Kidney glomerular epithelial cell (primary cell): ENCODE measurements at places on chromosomes 12 and 14.

- DNase-seq: no peak
Measured at GRCh38 chr12:119319638-119320037, 14.9 kb upstream of the CCDC60 start.

DNA sequence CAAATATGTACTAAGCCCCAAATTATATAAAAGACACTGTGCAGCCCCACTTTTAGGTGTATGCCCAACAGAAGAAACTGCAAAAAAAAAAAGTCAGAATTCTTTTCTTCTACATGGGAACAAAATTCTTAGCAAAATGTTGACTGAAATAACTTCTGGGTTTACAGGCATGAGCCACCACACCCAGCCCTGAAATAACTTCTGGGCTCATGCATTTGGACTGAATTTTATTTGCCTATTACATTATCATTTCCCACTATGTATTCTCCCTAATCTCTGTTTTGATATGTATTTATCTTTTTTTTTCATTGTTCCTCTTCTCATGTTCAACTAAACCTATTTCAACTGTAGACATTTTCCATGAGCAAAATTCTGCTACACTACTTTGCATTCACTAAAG lies 169.2 kb downstream of the GRIN2B start:
- no peak for DNase-seq

DNA sequence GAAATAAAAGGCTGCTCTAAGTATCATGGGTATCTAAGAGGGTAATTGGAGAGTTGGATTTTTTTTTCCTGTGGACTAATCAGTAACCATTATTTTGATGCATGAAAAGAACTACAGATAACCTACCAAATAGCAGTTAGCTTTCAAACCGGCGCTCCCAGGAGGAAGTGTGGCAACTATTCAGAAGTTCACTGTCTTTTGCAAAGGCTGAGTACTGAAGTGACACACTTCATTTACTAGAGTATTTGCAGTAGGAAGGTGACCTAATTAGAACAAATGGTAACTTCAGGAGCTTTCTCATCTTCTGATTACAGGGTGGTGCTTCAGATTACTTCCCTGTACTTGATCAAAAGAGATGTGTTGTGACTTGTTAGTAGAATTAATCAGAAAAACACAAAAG lies 87.7 kb downstream of the PELI2 start:
- DNase-seq: peak; percentile 11

DNA sequence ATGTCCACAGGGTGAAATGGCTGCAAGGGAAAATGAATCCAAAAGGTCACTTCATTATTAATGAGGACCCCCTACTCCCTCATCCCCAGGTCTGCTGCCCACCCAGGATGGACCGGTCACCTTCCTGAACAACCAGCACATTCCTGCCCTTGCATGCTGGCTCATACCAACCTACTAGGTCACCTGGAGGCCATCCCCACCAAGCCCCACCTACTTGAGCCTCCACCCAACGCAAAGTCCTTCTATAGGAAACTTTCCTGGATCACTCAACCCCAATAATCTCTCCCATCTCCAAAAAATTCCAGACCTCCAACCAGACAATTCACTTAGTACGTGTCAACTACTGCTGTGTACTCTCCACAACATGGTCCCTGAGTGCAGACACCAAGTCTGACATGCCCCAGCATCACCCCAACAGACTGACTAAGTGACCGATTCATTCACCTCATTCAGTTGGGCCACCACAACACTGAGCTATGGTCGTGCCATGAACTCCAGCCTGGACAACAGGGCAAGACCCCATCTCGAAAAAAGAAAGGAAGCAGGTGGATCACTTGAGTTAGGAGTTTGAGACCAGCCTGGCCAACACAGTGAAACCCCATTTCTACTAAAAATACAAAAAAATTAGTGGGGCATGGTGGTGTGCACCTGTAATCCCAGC lies 18.1 kb downstream of the CLMN start:
- DNase-seq: no peak

GRCh38 chr14:28879573-28879996 lies 113.0 kb downstream of the FOXG1 start:
- no peak for DNase-seq

DNA sequence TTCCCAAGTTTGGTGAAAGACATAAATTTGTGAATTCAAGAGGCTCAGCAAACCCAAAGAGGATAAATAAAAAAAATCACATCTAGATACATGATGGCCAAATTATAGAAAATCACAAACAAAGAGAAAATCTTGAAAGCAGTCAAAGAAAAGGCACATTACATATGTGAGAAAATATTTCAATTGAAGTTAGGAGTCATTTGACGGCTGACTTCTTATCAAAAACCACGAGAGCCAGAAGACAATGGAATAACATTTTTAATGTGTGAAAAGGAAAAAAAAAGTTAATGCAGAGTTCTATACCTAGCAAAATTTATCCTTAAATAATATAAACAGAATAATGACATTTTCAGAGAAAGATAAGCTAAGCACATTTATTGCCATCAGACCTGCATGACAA lies 307.0 kb downstream of the C12orf75 start:
- no peak for DNase-seq

DNA sequence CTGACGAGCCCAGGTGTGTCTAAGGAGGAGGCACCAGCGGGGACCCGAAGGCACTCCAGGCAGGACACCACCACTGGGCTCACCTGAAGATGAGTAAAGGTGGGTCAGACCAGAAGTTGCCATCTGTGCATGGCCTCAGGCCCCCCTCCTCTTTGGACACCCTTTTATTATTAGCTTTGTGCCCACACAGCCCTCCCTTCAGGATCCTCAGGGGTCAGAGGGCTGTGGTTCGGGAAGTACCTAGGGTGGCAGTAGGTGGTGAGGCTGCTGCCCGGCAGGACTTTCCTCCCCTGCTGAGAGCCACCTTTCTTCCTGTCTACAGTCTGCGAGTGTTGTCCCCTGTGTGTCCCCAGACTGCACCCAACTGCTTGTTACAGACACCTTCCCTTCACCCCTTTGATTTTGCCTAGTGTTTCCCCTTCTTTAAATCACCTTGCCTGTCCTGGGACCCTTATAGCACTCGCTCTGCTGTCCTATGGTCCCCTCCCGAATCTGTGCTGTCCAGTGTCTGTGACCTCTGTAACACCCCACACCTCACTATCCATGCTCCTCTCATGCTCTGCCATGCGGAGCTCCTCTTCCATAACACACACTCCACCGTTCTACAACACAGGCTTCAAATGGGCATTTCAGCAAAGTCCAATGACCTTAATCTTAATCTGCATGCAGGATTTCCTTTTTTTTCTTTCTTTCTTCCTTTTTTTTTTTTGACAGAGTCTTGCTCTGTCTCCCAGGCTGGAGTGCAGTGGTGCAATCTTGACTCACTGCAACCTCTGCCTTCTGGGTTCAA lies 25.7 kb downstream of the SOAT2 start:
- DNase-seq: no peak

- DNase-seq: no peak
Measured at GRCh38 chr14:56185992-56186391, 67.8 kb downstream of the PELI2 start.

DNA sequence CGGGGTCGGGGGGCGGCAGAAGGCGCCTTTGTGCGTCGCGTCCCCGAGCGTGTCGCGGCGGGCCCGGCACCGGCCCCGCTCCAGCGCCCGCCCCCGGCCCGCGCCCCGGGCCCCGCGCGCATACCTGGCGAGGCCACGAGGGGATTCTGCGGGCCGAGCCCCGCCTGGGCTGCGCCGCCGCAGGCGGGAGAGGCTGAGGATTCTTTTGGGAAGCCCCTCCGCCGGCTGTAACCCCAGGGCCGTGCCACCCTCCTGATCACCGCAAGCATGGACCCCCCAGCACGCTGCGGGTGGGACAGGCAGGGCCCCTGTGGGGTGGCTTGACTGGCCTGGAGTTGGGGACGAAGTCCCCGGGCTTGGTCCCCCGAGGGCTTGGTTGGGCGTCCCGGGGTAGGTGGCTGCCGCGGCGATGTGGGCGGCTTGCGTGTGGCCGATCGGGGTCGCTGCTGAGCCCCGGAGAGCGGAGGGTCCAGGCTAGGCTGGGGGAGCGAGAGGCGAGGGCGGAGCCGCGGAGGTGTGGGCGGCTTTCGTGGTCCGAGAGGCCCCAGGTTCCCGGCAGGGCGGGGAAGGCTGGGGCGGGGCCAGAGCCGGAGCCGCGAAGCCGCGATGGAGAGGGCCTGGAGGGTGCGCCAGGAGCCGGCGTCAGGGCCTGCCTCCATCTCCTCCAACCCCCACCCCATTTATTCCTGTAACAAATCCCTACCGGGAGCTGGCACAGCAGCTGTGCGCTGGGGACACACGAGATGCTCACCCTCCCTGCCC lies 28.4 kb upstream of the GPR132 start:
- peak; percentile 66 for DNase-seq

GRCh38 chr12:89943463-89943862 lies 234.8 kb upstream of the ATP2B1 start:
- no peak for DNase-seq

- DNase-seq: no peak
Measured at GRCh38 chr12:100433701-100434100, 40.0 kb upstream of the NR1H4 start.

GRCh38 chr12:1740161-1740948 lies 49.5 kb downstream of the ADIPOR2 start:
- no peak for DNase-seq

DNA sequence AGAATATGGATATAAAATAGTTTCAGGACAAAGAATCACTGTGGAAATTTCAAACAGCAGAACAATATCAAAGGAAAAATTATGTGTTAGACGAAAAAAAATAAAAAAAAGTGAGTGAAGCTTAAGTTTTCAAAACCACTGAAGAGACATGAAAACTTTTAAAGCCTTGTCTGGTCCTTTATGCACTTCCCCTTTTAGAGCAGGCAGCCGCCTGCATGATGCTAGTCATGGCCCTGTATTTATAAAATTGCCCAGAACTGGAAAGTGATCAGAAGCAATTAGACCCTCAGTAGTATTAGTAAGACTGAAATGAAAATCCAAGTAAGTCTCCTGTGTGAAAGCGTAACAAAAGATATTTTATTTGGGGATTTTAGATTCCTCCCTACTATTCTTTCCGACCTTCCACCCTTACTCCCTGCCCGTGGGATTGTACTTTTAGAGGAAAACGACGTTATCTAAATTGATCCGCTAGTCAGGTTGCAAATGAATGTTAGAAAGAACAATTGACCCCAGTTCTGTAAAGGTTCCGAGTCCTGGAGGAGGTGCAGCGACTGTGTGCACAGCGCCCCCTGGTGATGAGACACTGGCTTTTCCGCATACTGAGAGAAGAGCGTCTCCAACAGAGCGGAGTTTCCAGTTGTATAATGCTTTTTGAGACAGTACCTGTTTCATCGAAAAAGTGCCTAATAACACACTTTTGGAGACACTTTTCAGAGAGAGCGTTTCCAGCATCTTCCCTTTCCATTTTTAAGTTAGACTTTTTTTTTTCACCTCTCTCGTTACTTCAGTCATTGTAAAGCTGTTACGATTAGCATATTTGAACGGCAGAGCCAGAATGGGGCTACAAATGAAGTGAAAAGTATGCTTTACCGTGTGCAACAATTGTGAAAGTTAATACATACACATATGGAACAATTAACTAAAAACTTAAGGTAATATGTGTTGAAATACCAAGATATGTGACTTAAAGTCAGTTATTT lies 12.4 kb downstream of the MGST1 start:
- peak; percentile 19 for DNase-seq

DNA sequence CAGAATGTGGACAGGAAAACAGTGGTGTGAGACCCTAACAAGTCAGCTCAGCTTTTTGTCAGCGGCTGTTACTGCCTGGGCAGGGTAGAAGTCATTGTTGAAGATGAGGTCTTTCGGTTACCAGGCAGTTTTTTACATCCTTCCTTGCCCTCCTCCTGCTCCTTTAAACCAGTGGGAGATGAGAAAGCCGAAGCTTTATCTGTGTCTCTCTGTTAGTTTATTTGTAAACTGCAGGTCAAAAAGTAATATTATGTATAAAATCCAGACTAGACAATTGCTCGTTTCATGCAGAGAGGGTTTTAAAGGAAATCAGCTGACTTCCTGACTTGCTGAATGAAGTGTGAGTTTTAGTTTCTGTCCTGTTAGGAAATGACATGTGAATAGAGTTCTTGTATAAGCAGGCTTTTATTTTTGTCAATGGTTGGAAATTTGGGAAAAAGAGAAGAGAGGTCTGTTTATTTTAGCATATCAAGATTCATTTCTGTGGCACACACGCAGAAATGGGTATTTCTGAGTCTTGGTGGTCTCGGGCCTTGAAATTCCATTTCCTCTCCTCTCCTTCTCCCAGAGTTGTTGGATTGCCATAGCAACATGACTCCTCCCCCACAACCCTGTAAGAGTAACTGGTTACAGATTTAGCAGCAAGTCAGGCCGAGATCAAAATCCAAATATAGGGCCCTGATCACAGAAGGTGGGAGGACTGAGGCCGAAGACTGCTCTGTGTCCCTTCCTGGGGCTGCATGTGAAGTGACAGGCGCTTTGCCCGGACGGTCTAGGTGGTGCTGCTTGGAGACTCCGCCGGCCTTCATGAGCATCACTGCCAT lies 60.8 kb downstream of the SAMD4A start:
- peak; percentile 55 for DNase-seq

DNA sequence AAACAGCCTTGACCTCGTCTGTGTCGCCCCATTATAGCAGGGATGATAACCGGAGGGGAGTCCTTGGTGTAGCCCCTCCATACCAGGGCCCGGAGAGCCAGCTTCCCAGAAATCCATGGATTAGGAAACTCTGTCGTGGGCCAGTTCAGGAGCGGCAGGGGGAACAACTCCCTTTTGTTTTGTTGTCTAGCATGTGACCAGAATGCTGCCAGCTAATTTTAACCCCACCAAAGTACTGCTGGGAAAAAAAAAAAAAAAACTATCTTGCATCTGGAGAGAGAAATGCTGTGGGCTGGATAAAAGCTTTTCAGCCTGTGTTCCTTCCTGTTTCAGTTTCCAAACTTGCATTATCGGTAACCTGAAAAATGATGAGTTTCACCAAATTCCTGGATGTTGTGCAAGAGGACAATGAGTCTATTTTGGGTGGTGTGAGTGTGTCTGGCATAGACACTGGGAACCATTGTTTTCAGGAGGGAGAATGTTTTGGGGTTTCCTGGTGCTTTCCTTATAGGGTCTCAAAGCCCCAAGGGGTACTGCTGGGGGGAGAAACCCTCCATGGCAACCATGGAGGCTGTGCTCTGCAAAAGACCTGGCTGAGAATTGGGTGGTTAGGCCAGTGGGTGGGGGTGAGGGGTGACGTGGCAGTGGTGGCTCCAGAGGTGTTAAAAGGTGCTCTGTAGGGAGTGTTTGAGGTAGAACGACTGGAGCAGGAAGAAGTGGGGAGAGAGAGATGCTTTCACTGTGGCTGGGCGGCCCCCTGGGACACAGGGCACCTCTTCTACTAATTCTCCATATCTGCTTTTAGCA lies 14.9 kb upstream of the IRF2BPL start:
- DNase-seq: no peak

DNA sequence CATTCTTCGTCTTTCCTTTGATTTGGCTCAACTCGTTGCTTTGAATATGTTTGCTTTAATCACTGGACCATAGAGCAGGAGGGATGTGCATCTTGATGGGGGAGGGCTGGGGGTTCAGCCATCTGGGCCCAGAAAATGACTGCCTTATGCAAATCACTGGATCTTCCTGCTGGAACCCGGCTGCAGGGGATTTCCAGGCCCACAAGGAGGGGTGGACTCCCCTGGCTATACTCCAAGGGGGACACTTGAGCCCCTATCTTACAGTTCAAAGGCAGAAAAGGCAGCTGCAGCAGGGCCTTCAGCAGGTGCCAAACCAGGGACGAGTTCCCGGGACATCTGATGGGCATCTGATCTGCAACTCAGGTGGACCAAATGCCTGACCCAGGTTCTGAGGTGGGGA lies 122.5 kb downstream of the DICER1 start:
- DNase-seq: no peak

GRCh38 chr12:79059557-79059956 lies 195.0 kb downstream of the SYT1 start:
- no peak for DNase-seq
